NCI-H524 (cell line): ENCODE measurements at places on chromosomes 16 and 17.

GRCh38 chr16:86078121-86078600, 179.2 kb downstream of the IRF8 start:
- no peak for DNase-seq

DNA sequence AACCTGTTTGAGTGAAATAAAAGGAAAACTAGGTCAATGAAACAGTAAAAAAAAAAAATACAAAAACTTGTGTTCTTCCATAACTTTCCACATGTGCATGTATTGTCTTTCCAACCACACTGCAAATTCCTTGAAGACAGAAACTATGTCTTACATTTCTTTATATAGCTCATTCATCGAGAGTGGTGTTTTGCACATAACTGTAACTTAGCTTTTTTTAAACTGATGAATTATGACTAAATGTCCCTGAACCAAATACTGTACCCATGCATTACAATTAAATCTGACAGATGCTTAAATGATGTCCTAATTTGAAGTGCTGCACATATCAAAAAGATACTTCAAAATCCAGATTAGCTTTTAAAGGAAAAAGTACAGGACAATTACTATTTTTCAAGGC, 50.1 kb downstream of the BRIP1 start:
- no peak for DNase-seq

- no peak for DNase-seq
Observed at GRCh38 chr16:23941963-23942564, 106.3 kb downstream of the PRKCB start.

DNA sequence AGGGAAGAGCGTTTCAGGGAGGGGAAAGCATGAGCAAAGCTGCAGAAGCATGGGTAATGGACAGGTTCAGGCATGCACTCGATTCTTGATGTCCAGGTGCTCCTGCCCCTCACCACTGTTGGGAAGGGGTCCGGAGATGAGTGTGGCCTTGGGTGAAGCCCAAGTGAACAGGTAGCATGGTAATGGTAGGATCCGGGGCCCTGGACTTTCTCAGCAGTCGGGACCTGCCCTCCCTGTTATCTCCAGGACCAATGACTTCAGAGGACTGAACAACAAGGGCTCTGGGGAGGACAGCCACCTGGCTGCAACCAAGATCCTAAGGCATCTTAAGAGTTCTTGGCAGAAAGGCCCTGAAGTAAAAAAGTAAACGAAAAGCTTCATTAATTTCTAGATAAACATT, 306.8 kb downstream of the CPPED1 start:
- DNase-seq = no peak

- no peak for DNase-seq
Observed at GRCh38 chr16:78681743-78682142, 582.3 kb downstream of the WWOX start.

DNA sequence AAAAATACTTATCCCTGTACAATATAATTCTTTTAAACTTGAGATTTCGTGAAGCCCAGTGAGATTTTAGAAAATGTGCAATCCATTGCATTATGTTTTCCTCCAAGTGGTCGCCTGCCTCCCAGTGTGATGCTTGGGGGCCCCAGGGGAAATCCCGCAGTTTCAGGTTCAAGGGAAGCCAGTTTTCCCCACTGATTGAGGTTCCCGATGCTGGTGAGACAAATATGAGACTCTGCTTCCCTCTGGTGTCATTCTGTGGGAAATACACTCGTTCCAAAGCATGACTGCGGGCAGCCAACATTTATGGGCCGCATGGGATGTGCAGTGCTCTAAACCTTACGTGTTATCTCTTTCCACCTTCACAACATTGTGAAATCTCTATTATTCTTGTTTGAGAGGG, 200.8 kb downstream of the PRKCB start:
- DNase-seq = peak; percentile 42

DNA sequence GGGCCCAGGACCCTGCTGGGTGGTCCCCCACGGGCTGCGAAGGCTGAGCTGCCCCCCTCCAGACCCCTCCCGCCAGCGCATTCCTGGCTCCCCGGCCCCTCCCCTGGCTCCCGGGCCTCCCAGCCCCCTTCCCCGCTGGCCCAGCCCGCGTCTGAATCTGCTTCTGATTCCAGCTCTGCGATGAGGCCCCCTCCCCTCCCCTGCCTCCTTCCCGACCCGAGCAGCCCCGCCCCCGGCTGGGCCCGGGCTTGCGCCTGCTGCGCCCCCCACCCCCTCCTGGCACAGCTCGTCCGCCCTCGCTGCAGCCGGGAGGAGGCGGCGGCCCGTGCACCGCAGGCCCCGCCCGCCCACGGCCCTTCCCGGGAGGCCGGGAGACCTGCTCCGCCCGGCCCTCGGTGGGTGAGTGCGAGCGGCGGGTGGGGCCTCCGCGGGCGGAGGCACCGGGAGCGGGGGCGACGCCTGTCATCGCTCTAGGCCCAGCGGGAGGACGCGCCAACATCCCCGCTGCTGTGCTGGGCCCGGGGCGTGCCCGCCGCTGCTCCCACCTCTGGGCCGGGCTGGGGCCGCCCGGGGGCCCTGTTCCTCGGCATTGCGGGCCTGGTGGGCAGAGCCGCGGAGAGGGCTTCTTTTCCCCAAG, at the start of gene NTN3:
Gene NTN3 (plus strand): TSS at position 282 of the 637 bp plus-strand sequence. CDS start 405 bp downstream, outside the sequence.
- peak; percentile 92 for DNase-seq

- no peak for DNase-seq
Observed at GRCh38 chr17:39107973-39108372, 43.5 kb downstream of the PLXDC1 start.

GRCh38 chr16:5019775-5020174, 14.0 kb downstream of the NAGPA start:
- no peak for DNase-seq

DNA sequence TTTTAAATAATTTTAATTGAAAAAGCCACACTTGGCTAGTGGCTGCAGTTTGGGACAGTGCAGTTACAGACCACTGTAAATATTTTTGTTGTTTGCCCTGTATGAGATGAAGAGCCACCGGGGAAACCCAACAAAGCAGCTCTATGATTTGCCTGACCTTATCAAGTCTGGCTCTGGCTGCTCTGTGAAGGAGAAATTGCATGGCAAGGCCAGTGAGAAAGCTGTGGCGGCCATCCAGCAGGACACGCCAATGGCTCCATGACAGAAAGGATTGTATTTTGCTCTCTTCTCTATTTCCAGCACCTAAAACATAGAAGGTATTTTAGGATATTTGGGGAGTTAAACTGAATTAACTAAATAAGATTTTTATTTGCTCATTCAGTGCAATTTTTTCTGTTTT, 330.0 kb upstream of the DYNLRB2 start:
- no peak for DNase-seq
